Effector memory CD4-positive, alpha-beta T cell (primary cell): ENCODE measurements at places on chromosomes 3 and 15.

GRCh38 chr3:94110854-94111253, 48.0 kb downstream of the NSUN3 start:
- no peak overlapping the region for H3K4me3 ChIP-seq
- H3K27me3 ChIP-seq = no peaks in the 10 kb centered on the region
- no peaks in the 10 kb centered on the region for H3K4me1 ChIP-seq
- no peak for DNase-seq
- H3K27ac ChIP-seq = no peak overlapping the region

- H3K4me1 ChIP-seq = no peaks in the 10 kb centered on the region
- no peaks in the 10 kb centered on the region for H3K27me3 ChIP-seq
- no peak overlapping the region for H3K4me3 ChIP-seq
- no peak for DNase-seq
- H3K36me3 ChIP-seq = no peaks in the 10 kb centered on the region
These were observed 266.0 kb downstream of the ZNF621 start for GRCh38 chr3:40790746-40791145.

- H3K27me3 ChIP-seq = peaks cover 39% of the 10 kb centered on the region
- peaks cover 38% of the 10 kb centered on the region for H3K4me1 ChIP-seq
- H3K27ac ChIP-seq = no peak overlapping the region
- no peaks in the 10 kb centered on the region for H3K36me3 ChIP-seq
- DNase-seq = no peak
These were observed 3.1 kb downstream of the FOXL2NB start for GRCh38 chr3:138950006-138950644.

GRCh38 chr3:33277193-33277882, at the start of gene FBXL2:
TSS of gene FBXL2 (plus strand) at chr3:33277442. CDS start at chr3:33277513, 71 bp downstream.
- peaks cover 4% of the 10 kb centered on the region for H3K27me3 ChIP-seq
- H3K36me3 ChIP-seq = no peaks in the 10 kb centered on the region
- no peak for DNase-seq
- H3K27ac ChIP-seq = no peak within 1 kb of the TSS

DNA sequence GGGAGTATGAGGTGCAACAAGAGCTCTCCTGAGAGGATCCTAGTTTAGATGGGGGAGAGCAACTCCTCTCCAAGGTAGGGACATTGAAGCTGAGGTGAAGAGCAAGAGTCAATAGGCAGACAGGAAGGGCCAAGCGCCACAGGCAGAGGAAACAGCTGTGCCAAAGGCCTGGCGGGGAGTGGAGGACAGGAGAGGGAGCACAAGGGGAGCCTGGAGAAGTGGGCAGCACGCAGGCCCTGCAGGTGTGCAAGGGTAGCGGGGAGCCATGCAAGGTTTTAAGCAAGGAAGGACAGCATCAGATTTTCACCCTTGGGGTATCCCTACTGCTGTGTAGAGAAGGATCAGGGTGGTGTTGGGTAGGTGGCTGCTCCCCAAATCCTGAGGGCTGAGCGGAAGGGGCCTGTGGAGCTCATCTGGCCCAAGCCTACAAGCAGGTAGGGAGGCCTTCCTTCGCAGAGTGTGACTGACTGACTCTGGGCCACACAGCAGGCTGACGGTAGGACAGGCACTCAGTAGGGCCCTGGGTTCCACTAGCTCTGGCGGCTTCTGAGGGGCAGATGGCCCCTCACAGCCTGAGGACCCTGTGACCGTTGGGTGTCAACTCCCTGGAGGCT, 13.3 kb downstream of the CHST13 start:
- H3K4me3 ChIP-seq = no peak overlapping the region
- H3K27me3 ChIP-seq = no peaks in the 10 kb centered on the region
- H3K4me1 ChIP-seq = no peaks in the 10 kb centered on the region
- no peak overlapping the region for H3K27ac ChIP-seq

GRCh38 chr15:25180606-25181292, 226.0 kb downstream of the SNRPN start:
- H3K36me3 ChIP-seq = no peaks in the 10 kb centered on the region
- H3K4me1 ChIP-seq = no peaks in the 10 kb centered on the region
- H3K27me3 ChIP-seq = no peaks in the 10 kb centered on the region
- H3K4me3 ChIP-seq = no peak overlapping the region

- H3K4me3 ChIP-seq = no peak overlapping the region
- H3K27ac ChIP-seq = no peak overlapping the region
- no peaks in the 10 kb centered on the region for H3K36me3 ChIP-seq
- H3K4me1 ChIP-seq = no peaks in the 10 kb centered on the region
- no peaks in the 10 kb centered on the region for H3K27me3 ChIP-seq
These were observed 58.8 kb downstream of the ASB7 start for GRCh38 chr15:100661156-100661555.

GRCh38 chr15:69767191-69767590, 314.6 kb downstream of the RPLP1 start:
- H3K4me1 ChIP-seq = no peaks in the 10 kb centered on the region
- H3K36me3 ChIP-seq = no peaks in the 10 kb centered on the region
- H3K27ac ChIP-seq = no peak overlapping the region
- H3K27me3 ChIP-seq = no peaks in the 10 kb centered on the region
- DNase-seq = no peak
- no peak overlapping the region for H3K4me3 ChIP-seq

DNA sequence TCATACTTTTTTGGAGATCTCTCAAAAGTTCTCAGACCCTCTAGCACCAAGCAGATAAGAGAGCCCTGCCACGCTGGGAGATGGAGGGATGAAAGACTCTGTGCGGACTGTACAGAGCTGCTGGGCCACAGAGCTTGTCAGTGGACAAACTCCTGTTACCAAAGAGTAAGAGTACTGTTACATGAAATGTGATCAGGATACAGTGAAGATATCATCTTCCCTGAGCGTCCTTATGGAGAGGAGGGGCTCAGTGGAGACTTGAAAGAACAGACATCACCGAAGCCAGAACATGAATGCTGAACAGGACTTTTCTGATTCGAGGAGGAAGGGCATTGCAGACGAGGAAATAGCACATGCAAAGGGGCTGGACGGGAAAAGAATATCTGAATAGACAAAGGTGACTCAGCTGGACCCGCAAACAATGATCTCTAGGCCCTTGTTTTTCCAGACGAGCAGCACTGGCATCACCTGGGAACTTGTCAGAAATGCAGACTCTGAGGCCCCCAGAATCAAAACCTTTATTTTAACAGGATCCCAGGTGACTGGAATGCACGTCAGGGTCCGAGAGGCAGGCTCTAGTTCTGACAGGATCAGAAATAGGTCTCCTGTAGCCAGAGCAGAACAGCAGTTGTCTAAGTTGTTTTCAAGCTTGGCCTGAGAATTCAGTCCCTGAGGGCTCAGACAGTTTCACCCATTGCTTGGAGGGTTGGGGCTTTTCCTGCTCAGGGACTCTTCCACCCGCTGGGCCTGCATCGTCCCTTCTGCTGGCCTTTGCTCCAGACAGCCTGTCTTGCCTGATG, 277.9 kb downstream of the RPLP1 start:
- no peak overlapping the region for H3K27ac ChIP-seq
- H3K36me3 ChIP-seq = no peaks in the 10 kb centered on the region
- peaks cover 7% of the 10 kb centered on the region for H3K27me3 ChIP-seq
- H3K4me3 ChIP-seq = no peak overlapping the region

DNA sequence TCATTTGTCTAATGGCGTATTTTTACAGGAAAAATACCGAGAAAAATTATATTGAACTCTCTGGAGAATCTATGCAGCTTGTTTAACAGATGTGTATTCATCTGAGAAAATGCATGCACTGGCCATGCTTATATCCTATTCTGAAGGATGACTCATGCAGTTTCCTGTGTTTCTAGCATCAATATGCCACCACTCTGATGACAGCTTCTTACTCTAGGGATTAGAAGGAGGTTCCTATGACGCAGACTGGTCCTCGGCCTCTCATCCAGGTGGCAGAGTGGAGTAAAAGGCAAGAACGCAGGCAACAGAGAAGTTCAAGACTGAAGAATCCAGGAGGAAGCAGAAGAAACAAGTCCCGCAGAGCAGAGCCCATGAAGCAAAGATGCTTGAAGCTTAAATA, 910.0 kb upstream of the ROBO1 start:
- no peak for DNase-seq
- H3K4me1 ChIP-seq = no peaks in the 10 kb centered on the region
- H3K36me3 ChIP-seq = no peaks in the 10 kb centered on the region
- no peak overlapping the region for H3K27ac ChIP-seq
- H3K27me3 ChIP-seq = no peaks in the 10 kb centered on the region
